Fibroblast of skin of right biceps (primary cell): ENCODE measurements at places on chromosomes 11 and 22.

- no peak for DNase-seq
These were observed 422.3 kb downstream of the SOX6 start for GRCh38 chr11:15933886-15934625.

GRCh38 chr11:117523680-117524079 is 196.0 kb downstream of the CEP164 start:
- peak; percentile 63 for DNase-seq

DNA sequence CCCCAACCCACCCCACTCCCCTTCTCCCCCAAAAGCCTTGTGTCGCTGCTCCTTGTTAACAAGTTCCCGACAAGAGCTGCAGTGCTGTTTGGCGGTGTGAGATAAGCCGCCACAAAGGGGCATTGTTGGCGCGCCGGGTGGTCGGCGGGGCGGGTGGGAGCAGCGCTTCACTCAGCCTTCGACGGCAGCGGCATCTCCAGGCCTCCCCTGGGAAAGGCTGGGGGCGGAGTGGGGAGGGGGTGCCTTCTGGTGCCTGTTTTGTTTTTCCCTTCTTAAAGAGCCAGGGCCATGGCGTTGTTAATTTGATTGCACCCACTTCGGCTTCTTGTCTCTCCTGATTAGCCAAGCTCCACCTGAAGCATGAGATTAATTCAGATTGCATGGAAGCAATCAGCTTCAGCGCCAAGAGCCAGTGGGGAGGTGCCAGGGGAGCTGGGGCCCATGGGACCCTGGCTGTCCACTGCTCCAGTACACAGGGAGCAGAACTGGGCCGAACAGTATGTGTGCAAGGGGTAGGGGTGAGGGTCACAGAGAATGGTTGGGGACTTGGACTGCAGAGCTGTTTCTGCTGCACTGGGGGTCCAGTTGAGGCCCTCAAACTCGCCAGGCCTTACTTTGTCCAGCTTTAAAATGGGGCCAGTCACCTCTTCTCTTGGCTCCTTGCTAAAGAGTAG is 165.1 kb downstream of the CEP164 start:
- no peak for DNase-seq

- peak; percentile 80 for DNase-seq
These were observed 78.8 kb upstream of the TOP3B start for GRCh38 chr22:22061085-22062077.

DNA sequence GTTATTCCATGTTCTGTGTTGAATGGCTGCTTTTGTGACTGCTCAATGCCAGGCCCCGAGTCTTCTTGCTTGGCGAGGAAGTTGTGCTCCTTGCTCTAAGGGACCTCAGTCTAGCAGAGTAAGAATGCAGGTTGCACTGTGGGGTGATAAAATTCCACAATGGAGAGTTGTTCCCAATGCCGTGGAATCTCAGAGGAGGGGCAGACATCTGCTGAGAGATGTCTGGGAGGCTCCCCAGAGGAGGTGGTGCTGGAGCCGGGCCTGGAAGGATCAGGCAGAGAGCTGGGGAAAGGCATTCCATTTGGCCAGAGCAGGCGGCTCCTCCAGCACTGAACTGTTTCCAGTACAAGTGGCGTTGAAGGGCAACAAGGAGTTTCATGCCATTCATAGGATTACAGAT is 55.2 kb downstream of the ST3GAL4 start:
- no peak for DNase-seq

DNA sequence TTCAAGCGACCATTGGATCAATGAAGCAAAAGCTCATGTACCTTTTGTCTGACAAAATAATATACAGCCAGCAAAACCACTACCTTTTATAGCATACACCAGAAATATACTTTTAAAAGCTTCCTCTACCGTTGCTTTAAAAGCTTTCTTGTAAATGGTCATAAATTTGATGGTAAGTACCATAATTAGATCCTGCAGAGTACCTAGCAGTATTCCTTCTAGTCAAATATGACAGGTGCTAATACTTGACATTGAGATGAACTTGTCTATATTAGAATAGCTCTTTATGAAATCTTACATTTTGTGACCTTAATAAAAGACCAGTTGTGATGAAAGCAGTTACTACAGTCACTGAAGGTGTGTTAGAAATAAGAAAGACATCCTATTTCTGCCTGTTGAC is 340.5 kb upstream of the ANO3 start:
- no peak for DNase-seq

- peak; percentile 24 for DNase-seq
These were observed 667 bp downstream of the DGCR6L start for GRCh38 chr22:20319041-20319744.

DNA sequence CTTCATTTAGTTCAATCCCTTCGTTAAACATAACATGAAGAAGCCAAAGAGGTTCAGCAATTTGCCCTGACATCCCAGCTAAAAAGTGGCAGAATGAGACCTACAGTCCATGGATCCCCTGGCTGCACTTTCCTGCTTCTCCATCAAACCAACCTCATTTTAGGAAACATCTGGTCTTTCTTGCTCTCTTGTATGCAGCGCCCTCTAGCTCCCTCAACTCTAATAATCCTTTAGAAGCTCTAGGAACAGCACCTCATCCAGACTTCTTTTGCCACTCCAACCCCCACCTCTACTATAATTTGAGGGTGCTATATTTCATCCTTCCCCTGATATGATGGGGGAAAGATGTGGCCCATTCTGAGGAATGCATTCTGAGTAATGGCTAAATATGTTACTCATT is 7.4 kb downstream of the CNTF start:
- DNase-seq: peak; percentile 53

- DNase-seq: no peak
These were observed 18.5 kb upstream of the MUC2 start for GRCh38 chr11:1055990-1056771.

DNA sequence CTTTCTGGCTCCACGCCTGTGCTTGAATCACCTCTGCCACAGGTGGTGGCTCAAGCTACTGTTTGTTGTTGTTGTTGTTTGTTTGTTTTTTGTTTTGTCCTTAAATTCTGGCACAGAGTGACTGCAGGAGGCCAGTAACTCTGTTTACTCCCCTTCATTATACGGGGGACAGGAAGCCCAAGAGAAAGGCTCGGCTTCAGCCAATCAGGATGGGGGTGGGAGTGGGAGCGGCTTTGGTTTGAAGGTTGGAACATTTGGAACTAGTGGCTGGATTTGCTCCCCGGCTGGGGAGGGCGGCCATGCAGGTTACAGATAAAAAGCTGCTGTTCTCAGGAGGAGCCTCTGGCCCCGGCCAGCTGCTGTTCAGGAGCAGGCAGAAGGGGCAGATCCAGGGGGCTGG is 19.7 kb upstream of the CABP2 start:
- no peak for DNase-seq

DNA sequence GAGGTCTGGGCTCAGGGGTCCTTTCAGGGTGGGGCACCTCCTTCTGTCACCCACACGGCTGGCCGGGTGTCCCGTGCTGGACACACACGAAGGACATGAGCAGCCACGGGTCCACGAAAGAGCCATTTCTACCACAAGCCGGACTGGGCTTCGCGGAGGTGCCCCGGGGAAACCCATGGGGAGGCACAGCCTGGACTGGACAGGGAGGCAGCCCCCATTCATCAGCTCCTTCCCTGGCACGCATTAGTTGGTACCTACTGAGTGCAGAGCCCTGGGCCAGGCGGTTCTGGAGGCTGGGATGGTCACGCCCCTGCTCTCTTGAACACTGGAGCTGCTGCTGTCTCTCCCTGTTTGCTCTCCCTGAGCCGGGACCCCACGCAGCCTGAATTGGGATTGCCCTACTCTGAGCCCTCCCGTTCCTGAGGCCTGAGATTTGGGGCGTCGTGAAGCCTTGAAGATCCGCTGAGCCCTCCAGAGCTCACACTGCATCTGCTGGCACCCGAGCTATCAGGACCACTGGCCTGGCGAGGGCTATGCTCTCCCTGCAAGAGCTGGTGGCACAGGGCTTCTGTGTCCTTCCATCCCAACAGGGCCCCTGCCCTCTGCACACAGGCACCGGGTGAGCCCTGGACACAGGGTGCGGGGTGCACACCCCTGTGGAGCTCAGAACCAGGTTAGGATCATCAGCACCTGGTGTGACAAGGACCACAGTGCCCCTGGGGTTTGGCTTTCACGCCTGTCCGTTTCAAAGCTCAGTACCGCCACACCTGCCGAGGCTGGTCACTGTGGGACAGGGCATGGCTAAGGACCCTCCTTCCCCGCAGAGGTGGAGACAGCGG is 84.6 kb downstream of the MYEOV start:
- DNase-seq: no peak

GRCh38 chr11:14202251-14203196 is 156.5 kb downstream of the RRAS2 start:
- DNase-seq: no peak
